Activated CD4-positive, alpha-beta T cell treated with anti-CD3 and anti-CD28 coated beads for 4 hours (primary cell): ENCODE measurements at places on chromosomes 12 and 14.
A peak's percentile ranks its signal among the peaks of the same experiment; 100 is the strongest.

- no peak for DNase-seq
Observed at GRCh38 chr14:52259434-52259833, 8.1 kb upstream of the PTGDR start.

DNA sequence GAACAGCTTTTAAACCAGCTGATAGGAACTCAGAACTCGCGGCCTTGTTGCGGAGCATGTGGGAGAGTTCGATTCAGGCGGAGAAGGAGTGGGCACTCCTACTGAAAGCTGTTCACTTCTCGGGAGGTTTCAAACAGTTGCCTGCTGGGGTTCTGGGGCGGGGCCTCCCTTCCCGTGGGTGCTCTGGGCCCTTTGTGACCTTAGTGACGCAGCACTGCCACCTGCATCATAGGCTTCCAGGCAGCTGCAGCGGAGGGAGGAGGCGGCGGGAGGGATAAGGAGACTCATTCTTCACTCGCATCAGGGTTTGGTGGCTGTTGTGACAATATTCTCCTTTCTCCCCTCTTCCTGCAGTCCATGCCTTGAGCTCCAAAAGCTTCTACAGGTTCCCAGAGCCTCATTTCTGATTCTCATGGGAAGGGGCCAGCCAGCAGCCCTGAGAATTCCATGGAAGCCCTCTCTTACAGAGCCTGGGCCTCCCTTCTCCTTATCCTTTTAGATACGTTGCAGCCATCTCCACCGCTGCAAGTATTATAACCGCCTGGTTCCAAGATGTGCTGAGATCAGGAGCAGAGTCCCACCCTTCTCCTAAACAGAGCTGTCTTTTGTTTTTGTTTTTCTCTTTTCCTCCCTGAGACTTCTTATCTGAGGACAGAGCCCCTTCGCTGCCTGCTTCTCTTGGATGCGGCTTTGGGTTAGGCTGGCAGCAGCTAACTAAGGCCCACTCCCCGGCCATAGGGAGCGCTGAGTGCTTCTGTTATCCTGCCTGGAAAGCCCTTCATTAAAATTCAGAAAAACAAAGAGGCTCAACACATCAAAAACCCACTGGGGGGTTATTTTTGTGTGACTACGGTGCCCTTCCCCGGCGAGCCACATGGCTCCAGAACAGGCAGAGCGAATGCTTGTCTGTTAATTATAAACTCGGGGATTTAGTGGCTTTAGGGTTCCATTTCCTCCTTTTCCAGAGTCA, 67.6 kb upstream of the GPATCH2L start:
- no peak for DNase-seq

DNA sequence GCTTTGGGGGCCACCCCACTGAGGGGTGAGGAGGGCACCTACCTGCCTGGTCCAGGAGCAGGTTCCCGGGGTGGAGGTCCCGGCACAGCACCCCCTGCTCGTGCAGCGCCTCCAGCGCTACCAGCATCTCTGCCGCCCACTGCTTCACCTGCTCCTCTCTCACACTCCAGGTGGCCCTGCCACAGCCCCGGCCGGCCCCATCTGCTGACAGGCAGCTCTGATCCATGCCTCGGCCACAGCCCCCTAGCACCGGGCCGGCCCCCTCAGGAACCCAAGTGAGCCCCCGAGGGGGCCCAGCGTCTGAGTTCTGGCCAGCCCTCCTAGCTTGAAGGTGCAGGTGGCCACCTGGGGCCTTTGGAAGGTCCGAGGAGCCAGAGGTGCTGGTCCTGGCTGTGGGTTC, 13.6 kb downstream of the RPS6KL1 start:
- no peak for DNase-seq

- DNase-seq: no peak
Observed at GRCh38 chr12:65306366-65307168, 28.1 kb downstream of the MSRB3 start.

DNA sequence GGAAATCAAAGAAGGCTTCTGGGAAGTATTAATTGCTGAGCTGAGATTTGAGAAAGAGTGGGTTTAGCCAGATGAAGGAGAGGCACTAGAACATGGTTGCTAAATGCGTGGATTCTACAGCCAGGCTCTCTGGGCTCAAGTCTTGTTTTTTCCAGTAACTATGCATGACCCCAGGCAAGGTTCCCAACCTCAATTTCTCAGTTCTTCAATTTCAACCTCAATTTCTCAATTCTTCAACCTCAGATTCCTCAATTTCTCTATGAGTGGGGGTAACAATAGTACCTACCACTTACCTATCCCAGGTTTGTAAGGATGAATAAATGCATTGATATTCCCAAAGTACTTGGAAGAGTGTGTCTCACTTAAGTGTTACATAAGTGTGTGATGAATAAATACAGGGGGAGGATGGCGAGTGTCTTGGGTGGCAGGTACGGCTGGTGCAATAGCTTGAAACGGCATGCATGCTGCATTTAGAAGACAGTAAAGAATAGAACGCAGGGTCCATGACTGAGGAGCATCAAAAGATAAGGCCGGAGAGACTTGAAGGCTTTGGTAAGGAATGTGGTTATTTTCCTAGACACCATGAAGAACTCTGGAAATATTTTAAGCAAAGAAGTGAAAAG, 149.1 kb upstream of the ATP2B1 start:
- DNase-seq: no peak

- DNase-seq: no peak
Observed at GRCh38 chr12:1533602-1534304, 60.6 kb downstream of the FBXL14 start.

DNA sequence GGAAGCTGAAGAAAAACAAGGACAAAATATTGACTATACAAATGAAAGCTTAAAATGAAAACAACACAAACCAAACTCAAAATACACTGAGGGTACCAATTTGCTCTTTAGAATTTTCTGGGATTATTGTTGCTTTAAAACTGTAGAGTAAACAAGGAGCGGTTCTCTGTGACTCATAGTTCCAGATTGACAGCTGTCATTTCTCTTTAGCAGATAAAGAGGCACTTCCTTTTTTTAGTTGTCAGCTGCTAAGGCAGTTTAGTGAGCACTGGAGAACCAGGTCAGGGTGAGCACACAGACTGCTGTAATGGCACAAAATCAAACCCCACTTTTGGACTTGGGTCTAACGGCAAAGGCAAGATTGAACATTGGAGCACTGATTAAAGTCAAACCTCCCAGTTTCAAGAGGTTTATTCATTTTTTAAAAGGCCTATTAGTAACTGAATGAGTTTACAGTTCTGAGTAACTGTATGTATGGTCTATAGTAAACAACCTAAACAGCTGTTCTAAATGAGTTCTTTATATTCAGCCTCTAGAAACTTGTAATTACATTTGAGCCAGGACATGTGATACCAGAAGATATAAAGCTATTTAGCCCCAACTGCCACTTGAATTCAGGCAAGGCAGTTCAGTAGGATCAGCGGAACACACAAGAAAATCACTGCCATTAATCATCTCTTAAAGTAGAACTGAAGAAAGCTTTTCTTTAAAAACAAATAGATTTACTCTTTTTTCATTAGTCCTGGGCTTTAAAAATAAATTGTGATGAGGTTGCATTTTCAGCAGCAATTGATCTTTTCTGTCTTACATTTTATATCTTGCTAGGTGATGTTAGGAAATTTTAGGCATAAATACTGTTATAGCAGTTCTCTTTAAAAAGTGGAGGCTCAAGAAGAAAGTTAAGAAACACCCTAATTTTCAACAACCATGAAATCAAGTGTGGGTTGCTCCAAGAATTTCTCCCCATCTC, 71.7 kb upstream of the PRICKLE1 start:
- DNase-seq: no peak

DNA sequence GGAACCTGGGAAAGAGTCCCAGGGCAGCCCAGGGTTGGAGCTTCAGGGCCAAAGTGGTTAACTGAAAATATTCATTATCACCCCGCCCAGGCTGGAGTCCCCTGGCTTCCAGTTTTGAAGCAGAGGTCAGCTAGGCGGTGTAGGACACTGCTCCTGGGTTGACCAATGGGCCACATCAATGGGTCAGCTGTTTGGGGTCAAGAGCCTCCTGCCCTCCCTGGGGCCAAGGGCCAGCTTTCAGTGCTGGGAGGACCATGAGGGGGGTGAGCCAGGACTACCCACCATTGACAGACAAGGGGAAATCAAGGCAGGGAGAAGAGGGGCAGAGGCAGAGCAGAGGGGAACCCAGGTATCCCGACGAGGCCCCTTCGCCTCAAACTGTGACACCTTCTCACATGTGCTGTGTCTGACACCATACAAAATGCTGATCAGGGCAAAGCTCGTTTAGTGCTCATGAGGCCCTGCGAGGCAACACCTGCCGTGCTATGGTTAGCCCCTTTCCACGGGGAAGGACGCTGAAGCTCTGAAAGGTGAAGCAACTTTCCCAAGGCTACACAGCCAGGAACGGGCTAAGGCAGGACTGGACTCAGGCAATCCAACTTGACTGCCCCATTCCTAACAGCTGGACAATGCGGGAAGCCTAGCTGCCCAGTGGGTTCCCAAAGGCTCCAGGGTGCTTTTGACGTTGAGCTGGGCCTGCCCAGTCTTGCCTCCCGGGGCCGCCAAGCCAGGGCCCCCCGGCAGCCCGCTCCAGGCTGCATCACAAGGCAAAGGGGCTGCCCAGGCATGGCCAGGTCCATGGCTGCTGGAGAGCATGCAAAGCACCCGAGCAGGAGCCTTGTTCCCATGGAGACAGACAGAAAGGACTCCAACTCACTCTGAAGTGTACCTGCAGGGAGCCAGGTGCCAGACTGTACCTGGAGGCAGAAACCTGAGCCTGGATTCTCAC, 2.0 kb downstream of the SYNE3 start:
- no peak for DNase-seq

GRCh38 chr12:124210991-124211577, 83.8 kb upstream of the RFLNA start:
- DNase-seq: no peak

- DNase-seq: peak; percentile 44
Observed at GRCh38 chr12:120010661-120011230, 21.7 kb downstream of the BICDL1 start.

DNA sequence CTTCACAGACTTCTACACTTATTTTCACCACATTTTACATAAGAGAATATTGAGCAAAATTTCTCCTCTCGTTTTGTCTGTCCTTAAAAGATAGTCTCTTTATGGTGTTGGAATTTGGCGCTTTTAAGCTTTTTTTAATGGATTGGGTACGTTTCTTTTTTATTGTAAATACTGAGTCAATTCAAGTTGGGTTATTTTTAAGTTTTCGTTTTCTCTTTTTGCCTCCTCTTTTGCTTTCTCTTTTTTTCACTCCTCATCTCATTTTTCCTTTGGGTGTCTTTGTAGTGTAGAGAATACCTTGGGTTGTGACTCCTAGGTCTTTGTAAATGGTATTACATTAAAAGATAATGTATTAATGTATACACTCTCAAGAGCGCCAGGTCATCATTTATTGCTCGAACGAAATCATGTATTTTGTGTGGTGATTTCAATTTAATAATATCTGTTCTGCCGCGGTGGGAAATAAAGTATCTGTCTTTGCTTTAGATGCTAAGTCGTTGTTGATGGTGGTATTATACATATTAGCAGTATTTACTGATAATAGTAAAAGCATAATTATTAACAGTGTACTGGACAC, 845 bp downstream of the TMX1 start:
- no peak for DNase-seq

- no peak for DNase-seq
Observed at GRCh38 chr14:76613616-76614015, 147.7 kb upstream of the VASH1 start.

- DNase-seq: no peak
Observed at GRCh38 chr12:80632835-80633234, 74.6 kb upstream of the MYF6 start.

DNA sequence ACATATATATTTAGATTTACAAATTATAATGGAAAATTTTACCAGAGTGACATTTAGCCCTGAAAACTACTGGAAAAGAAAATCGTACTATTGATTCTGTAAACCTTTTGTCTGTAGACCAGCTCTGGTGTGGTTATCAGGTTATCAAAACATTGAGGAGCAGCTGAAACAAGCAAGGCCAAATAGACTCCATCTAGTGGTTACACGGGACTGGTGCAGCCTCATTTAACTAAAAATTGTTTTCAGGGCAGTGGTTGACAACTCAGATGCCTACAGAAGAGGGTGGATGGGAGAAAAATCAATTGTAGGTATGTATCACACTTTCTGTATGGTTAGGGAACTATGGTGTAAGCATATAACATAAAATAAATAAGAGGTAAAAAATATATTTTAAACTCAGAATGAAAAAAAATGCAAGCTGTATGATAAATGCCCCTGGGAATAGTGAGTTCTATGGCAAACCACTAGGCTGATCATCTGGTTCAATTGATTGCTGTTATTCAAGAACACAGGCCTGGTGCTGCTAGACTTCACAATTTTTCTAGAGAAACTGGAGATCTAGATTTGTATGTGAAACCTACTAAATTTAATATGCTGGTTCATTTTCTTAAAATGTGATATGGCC, 51.2 kb downstream of the ACSS3 start:
- DNase-seq: no peak

GRCh38 chr14:95953111-95953724, 76.6 kb downstream of the TUNAR start:
- no peak for DNase-seq

DNA sequence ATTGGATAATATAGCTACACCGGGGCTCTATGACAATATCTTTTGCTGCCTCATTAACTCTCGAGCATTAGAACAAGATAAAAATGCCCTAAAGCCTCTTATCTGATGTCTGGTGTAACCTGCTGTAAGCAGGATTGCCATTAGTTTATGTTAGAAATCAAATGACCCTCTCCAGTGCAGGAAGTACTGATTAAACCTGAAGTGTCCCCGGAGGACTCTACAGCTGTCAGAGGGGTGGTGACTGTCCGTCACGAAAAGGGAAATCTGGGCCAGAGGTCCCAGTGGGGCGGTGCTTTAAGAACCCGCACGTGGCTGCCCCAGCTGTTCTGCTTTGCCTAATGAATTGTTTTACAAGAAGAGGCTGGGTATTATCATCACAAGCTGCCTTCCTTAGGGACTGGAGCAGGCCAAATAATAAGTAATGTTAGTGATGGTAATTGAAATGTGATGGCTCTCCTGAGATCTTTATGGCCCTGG, 55.7 kb downstream of the LIN52 start:
- DNase-seq: no peak

DNA sequence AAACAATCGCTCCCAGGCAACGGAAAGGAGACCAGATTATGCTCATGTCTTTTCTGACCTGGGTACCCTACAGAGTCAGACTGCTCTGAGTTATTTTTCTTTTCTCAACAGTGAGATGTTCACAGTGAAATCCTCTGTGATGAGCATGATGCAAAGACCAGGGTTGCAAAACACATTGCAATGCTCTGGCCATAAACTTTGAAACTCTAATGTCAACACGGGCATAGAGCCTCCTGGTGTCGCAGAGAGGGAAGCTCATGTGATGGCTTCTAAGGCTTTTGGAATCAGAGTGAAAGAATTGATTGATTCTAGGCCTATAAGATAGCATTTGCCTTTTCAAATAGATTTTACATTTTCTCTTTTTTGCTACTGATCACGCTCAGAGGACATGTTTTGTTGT, 193.4 kb downstream of the RASSF9 start:
- DNase-seq: no peak

DNA sequence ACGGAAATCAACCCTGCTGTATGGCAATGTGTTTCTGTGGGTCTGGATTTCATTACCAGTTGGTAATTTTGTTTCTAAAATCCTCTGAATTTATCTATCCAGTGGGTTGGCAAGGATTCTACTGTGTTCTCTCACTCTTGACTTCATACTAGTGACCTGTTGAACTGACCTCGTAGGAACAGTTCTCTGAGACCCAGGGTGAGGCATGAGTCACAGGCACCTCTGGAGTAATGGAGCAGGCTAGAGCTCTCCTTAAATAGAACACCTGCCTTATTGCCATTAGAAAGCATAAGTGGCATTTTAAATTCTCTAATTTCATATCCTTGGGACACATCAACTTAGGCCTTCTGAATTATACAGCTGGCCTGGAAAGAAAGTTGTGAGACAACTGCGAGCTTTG, 258.3 kb upstream of the NAV3 start:
- DNase-seq: no peak

- DNase-seq: no peak
Observed at GRCh38 chr12:109173443-109174240, 57.3 kb downstream of the ACACB start.
